Stimulated activated CD8-positive, alpha-beta memory T cell treated with anti-CD3 and anti-CD28 coated beads, Interleukin-2, amount 100 ng/mL, for 1 hour (primary cell): ENCODE measurements at places on chromosomes 12 and 14.

- DNase-seq: no peak
These were observed 46.9 kb downstream of the COCH start for GRCh38 chr14:30921305-30921704.

GRCh38 chr12:26017484-26018211 lies 59.2 kb downstream of the RASSF8 start:
- no peak for DNase-seq

DNA sequence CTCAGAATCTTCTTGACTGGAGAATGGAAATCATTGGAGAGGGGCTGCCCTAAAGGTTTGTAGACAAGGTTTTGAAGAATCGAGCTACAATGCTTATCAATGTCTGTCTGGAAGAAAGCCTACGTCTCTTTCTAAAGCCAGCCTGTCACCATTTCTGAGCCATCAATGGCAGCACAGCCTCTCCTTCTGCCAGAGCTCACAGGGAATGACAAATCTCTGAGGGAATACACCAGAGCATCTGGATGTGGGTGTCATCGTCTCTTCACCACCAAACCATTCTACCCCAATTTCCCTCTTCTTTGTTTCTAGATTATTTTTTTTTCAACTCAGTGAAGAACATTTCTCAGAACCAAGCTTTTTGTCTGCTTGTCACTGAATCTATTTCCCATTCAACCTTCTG lies 349.7 kb downstream of the EMP1 start:
- no peak for DNase-seq

- DNase-seq: no peak
These were observed 345.7 kb downstream of the BMP4 start for GRCh38 chr14:53610947-53611346.

- no peak for DNase-seq
These were observed 204.5 kb upstream of the TBX3 start for GRCh38 chr12:114888448-114888847.

DNA sequence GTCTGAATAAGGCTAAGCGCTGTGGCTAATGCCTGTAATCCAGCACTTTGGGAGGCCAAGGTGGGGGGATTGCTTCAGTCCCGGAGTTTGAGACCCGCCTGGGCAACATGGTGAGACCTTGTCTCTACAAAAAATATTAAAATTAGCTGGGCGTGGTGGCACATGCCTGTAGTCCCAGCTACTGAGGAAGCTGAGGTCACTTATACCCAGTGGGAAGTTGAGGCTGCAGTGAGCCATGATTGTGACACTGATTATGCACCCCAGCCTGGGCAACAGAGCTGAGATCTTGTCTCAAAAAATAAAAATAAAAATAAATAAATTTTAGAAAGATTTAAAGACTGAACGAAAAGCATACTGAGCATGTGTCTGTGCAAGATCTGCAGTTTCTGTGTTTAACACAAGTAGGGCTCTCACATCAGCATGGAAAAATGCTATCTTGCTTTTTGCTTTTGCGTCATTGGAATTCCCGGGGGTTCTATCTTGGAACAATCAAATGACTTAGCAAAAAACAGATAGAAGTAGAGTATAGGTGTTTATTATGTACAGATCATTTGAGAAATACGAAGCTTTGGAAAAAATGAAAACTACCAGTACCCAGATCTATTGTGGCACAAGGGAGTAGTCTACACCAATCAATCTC lies 161.9 kb downstream of the CAPZA3 start:
- no peak for DNase-seq

DNA sequence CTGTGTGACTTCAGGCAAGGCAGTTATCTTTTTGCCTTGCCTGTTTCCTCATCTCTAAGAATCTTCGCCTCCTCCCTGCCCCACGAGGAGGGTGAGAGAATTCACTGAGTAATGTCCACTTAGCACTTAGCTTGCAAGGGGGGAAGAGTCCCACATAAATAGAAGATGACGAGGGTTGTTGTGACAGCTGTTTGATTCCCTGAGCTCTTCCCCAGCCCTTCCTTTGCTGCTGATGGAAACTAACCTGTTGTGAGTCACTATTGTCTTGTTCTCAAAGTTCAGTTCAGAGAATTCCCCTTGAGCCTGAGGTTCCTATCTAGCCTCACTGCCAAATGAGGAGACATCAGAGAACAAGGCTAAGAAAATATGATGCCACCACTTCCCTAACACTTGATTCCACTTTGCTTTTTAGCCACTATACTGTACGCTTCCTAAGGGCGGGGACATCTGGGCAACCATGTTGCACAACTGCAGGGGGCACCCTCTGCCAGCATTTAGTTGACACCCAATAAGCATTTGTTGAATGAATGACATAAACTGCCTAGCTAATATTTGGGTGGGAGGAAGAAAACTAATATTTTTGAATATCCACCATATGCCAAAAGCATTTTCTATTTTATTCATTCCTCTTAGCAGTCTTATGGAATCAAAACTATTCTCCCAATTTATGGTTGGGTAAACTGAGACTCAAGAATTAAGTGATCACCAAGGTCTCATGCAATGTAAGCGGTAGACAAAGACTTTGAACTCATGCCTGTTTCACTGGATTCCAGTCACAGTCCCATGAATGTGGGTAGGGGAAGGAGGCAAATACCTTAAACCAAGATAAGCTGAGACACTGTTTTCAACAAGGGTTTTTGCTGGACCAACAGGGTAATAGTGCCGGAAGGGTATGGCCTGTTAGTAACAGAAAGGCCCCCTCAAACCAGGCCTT lies 77.6 kb downstream of the ZFP36L1 start:
- no peak for DNase-seq
